ENCODE measurements at places on chromosomes 12 and 14.

- peak; percentile 6 for DNase-seq
Observed at GRCh38 chr12:125314051-125314755, 249.0 kb downstream of the AACS start.

- no peak for DNase-seq
Observed at GRCh38 chr14:61802010-61802568, 39.9 kb downstream of the SNAPC1 start.

DNA sequence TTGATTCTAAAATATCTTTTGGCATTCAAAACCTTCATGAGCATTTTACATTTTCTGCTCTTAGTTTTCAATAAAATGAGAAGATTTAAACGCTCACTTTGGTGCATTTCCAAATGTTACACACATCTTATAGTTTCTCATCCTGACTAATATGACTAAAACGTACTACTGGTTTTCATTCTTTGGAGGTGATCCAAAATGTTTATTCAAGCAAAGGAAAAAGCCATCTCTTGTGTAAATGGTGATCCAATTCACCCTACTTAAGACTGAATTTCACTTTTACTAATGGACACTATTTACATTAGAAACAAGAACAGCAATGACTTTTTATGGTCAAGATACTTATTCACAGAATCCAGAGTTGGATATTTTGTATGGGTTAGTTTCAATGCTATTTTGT is 86.6 kb downstream of the KITLG start:
- peak; percentile 93 for DNase-seq

GRCh38 chr12:2120982-2121758 is 68.4 kb downstream of the CACNA1C start:
- no peak for DNase-seq

DNA sequence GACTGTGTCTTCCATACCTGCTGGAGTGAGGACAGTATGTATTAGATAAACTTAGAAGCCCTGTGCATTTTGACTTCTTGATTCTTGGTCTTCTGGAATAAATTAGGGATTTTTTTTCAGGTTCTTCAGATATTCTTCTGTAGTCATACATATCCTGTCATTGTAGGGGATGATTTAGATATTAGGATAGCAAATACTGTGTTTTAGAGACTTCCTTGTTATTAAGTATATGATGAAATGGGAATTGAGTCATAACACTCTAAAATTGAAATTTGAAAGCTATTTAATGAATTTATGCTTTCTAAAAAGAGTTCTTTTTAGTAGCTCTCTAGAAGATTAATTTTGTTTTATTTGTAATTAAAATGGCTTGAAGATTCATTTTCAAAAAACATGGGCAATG is 371.5 kb upstream of the RGS6 start:
- no peak for DNase-seq

GRCh38 chr14:105879503-105879866 is 353.1 kb downstream of the TMEM121 start:
- DNase-seq, result no peak

Data from fibroblast of skin of right quadriceps (primary cell).